A375 (cell line): ENCODE measurements at places on chromosomes 3 and 15. TPM values are rescaled to one million over a fixed set of nuclear protein-coding genes. Genes with fewer than 3 reads are reported as not detected.

RLBP1 gene
- 3.7 and 5.3 TPM in 2 replicates for total RNA-seq

GOLGA8J gene
- 0.08 TPM in 1 of 2 replicates, not detected in the other for total RNA-seq

GABRG3 gene
- 0.41 and 0.56 TPM in 2 replicates for total RNA-seq

EFCAB12 gene
- 0.08 and 0.16 TPM in 2 replicates for total RNA-seq

NRROS gene
- total RNA-seq, result 1.3 and 1.4 TPM in 2 replicates

TRPC1 gene
- 5.9 and 10.6 TPM in 2 replicates for total RNA-seq

BCL2A1 gene
- total RNA-seq, result 4.1 and 4.7 TPM in 2 replicates

TPRG1 gene
- total RNA-seq, result 0.08 TPM in 1 of 2 replicates, not detected in the other

ADAMTS17 gene
- total RNA-seq, result 5.2 and 6.0 TPM in 2 replicates

TICRR gene
- 9.2 and 10.2 TPM in 2 replicates for total RNA-seq

GP9 gene
- total RNA-seq, result not detected in 2 replicates

PARP6 gene
- total RNA-seq, result 32.7 and 35.5 TPM in 2 replicates

CLDN18 gene
- not detected in 2 replicates for total RNA-seq

CCR3 gene
- not detected in 2 replicates for total RNA-seq

GOLGA6B gene
- total RNA-seq, result 0.15 TPM in 1 of 2 replicates, not detected in the other

ITIH1 gene
- total RNA-seq, result not detected in 2 replicates

C2CD4A gene
- not detected in 2 replicates for total RNA-seq

IL17RD gene
- total RNA-seq, result 2.0 TPM in 2 replicates

GLDN gene
- 0.50 and 1.1 TPM in 2 replicates for total RNA-seq

FANCD2OS gene
- total RNA-seq, result not detected in 2 replicates

SMCO1 gene
- not detected in 2 replicates for total RNA-seq

GCNT3 gene
- total RNA-seq, result not detected in 2 replicates

KBTBD12 gene
- not detected in 2 replicates for total RNA-seq

ARNT2 gene
- total RNA-seq, result 21.2 and 22.9 TPM in 2 replicates

TMEM45A gene
- total RNA-seq, result 0.82 and 1.4 TPM in 2 replicates

MIX23 gene
- 92.6 and 114 TPM in 2 replicates for total RNA-seq

AADAC gene
- not detected in 2 replicates for total RNA-seq

LMCD1 gene
- 41.4 and 51.2 TPM in 2 replicates for total RNA-seq

TLR9 gene
- total RNA-seq, result not detected in 2 replicates

CPN2 gene
- total RNA-seq, result not detected in 2 replicates

ITGA11 gene
- 1.2 and 2.6 TPM in 2 replicates for total RNA-seq

SMARCC1 gene
- 66.8 and 71.9 TPM in 2 replicates for total RNA-seq

RTP4 gene
- total RNA-seq, result 0.83 and 0.90 TPM in 2 replicates
